ENCODE measurements at places on chromosomes 11 and 22.

DNA sequence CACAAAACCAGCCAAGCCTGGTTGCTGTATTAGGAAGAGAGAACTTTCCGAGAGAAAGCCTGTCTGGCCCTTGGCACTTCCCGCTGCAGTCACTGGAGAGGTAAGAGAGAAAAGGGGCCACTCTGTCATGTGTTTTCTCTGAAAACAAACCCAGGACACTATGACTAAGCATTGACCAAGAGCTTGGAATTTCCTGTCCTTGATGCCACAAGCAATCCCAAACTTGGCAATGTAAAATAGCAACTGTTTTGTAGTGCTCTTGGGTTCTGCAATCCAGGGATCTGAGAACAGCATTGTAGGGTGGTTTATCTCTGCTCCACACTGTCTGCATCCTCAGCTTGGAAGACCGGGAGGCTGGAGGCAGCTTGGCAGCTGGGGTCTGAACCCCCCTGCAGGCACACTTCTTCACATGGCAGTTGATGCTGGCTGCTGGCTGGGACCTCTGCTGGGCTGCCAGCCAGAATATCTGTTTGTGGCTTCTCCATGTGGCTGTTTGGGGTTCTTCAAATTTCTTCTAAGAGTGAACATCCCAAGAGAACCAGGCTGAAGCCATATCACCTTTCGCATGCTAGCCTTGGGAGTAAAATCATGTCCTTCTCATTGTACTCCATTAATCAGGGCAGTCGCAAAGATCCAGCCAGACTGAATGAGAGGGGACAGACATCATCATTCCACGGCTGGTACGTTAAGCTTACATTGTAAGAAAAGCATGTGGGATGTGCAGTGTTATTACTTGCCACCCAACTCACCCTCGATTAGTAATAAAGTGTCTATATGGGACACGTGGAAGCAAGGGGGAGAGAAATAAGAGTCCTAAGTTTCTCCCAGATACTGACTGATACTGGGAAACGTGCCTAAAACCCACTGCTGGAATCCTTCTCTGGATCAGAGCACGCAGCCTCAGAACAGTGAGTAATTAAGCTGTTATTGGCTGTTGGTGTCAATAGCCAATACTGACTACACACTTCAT, 537.4 kb upstream of the B3GAT1 start:
- DNase-seq, result no peak

DNA sequence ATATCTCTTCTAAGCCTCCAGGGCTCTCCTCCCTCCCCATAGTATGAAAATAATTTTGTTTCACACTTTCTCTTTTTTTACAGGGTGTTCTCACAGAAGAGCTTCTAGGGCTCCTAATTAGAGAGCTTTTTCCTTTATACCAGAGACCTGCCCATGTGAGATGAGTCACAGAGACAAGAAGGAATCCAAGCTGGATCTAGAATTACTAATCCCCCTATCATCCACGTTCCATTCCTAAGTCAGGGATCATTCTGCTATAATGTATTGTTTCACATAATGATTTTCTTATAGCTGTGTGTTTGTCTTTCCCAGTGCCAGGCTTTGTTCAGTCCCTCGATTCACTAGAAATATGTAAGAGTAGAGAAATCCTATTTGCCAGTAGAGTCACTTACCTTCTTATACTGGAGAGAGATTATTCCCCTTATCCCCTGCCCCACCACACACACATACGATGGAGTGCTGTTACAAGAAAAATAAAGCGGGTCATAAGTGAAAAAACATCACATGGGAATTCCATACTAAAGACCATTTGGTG, 778.3 kb upstream of the LRRC4C start:
- no peak for DNase-seq

DNA sequence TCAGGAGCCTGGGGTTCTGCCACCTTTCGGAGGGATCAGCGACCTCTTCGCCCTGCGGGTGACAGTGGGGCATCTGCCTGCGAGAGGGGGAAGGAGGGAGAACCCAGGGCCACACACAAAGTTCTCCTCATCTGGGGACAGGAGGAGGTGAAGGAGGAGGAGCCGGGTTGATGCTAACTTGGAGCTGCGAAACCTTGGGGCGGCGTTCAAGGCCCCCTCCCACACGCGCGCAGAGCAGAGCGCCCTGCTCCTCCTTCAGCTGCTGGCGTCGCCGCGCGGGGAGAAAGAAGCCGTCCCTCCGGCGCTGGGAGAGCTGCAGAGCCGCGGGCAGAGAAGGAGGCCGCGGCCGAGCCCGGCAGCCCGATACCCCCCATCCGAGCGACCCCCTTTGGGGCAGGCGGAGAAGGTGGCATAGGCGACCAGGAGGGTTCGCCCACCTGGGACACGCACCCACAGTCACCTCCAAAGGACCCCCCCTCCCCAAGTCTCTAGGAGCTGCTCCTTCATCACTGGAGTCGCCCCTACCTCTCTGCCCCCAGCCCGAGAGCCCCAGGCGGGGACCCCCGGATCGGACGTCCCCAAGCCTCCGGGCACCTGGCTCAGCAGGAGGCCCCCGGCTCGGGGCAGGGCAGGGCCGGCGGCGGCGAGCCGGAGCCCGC, at the start of gene RASD2:
Gene RASD2, plus strand, starts transcription at position 237 of the 659 bp plus-strand sequence. CDS start 5,979 bp downstream, outside the sequence.
- DNase-seq, result peak; percentile 63

- no peak for DNase-seq
Measured at GRCh38 chr11:132300283-132300682, 929.9 kb downstream of the NTM start.

- DNase-seq, result no peak
Measured at GRCh38 chr22:48098921-48099245, 1336.4 kb downstream of the TBC1D22A start.

DNA sequence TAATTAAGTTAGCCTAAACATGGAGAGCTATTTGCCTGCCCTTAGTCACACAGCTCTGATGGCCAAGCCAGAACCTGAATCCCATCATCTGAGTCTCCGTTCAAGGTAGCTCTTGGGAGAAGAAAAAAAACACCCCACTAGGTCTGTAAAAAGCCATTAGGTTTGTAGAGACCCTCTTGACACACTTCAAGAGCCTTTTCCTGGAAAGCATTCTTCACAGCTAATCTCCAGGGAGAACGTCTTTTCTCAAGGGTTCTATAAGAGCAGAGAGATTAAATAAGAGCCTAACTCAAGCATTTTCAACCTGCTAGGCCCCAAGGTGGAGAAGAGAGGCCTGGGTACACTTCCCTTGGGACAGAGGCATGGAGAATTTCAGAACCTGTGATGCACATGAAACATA, 61.6 kb upstream of the NAV2 start:
- DNase-seq, result no peak

All from GM19239 (cell line).